NCI-H1092 (cell line): ENCODE measurements at places on chromosomes 13 and 19.
A peak's percentile ranks its signal among the peaks of the same experiment; 100 is the strongest.

- no peak for DNase-seq
These were observed 1.2 kb downstream of the KLF12 start for GRCh38 chr13:74132776-74133656.

GRCh38 chr13:29474991-29475390 is 120.5 kb downstream of the SLC7A1 start:
- no peak for DNase-seq

- DNase-seq: no peak
These were observed 108.0 kb downstream of the DNAJC3 start for GRCh38 chr13:95784900-95785290.

DNA sequence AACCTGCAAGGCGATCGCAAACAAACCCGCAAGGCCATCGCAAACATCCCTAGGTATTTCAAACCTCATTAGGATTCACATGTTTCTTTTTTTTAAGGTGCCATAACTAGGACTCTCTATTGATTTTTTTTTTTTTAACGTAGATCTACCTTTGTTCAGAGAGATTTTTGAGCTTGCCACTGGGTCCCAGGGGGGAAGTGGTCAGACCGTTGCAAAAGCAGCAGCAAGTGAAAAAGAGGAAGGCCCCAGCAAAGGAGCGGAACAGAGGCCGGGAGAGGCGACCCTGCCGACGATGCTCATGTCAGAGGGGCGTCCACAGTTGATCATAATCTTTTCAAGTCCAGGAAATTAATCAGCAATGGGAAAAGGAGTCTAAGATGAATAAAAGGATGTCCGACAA is 32.7 kb upstream of the FLT1 start:
- no peak for DNase-seq

GRCh38 chr19:35715981-35716800 is 1.6 kb upstream of the KMT2B start:
- no peak for DNase-seq

DNA sequence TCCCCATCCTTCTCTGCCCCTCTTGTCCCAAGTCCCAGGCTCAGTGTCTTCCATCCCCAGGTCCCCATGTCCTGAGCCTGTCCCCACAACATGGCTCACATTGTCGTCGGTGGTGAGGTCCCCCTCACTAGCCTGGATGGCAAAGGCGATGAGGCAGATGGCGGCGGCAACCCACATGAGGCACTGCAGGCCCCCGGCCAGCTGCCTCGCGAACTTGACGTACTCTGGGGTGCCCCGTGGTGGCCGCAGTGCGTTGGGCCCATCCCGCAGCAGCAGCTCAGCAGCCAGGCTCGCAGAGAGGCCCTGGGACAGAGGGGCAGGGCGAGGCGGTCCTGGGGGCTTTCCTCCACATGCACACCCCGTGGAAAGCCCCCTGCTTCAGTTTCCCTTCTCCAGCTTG is 1.1 kb downstream of the ATP4A start:
- DNase-seq: no peak

DNA sequence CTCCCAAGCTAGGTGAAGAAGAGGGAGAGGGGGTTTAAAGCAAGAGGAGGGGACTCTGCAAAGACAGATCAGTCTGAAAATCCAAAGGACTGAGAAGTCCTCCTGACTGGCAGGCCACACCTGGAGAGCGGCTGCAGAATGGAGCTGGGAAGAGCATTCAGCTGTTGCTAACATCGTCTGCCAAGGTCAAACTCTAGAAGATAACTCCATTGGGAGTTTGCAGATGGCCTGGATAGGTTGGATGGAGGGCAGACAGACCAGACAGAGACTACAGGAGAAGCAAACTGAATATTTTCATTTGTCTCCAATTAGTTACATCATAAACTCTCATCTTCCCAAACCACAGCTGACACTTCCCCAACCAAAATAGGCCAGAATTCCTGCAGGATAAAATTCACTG is 19.9 kb upstream of the SHISA2 start:
- no peak for DNase-seq

GRCh38 chr19:39426170-39426569 is 9.6 kb downstream of the RPS16 start:
- DNase-seq: no peak

DNA sequence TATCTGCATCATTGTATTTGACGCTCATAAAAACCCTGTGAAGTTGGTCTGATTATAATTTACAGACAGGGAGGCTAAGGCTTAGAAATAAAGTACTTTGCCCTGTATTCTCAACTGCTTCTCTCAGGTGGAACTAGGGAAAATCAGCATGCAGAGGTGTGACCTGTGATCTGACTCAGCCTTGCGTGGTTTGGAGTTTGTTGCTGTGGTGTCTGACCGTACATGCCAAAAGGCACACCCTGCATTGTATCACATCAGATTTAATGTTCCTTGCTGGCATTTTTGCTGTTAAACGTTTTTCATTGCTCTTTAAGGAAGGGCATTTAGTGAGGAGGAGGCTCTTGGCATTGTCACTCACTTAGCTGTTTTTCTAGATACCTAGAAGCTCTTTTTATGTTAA is 58.8 kb upstream of the C1QTNF9B start:
- no peak for DNase-seq

- no peak for DNase-seq
These were observed 131.4 kb downstream of the TNFRSF19 start for GRCh38 chr13:23701636-23702035.

- DNase-seq: no peak
These were observed 5.8 kb downstream of the SIGLEC6 start for GRCh38 chr19:51525651-51526050.

DNA sequence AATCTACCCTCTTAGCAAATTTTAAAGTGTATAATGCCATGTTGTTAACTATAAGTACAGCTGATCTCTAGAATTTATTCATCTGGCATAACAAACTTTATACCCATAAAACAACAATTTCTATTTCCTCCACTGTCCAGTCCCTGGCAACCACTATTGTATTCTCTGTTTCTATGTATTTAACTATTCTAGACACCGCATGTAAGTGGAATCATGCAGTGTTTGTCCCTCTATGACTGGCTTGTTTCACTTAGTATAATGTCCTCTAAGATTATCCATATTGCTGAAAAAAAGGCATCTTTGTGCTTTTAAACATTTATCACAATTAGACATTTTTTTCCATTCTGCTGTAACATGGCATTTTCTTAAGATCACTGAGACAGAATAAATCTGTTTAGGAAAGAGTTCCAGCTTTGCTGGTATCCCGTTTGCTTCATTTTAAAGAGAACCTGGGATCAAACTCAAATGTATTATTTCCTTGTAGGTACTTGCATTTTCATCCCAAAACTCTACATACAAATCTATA is 1191.0 kb downstream of the SLITRK5 start:
- peak; percentile 74 for DNase-seq

GRCh38 chr13:24742977-24743376 is 21.0 kb upstream of the RNF17 start:
- DNase-seq: no peak

GRCh38 chr13:46896341-46897137 is at the start of gene HTR2A:
HTR2A (minus strand) TSS chr13:46897053; CDS start chr13:46895906, 1,147 bp downstream.
- no peak for DNase-seq

DNA sequence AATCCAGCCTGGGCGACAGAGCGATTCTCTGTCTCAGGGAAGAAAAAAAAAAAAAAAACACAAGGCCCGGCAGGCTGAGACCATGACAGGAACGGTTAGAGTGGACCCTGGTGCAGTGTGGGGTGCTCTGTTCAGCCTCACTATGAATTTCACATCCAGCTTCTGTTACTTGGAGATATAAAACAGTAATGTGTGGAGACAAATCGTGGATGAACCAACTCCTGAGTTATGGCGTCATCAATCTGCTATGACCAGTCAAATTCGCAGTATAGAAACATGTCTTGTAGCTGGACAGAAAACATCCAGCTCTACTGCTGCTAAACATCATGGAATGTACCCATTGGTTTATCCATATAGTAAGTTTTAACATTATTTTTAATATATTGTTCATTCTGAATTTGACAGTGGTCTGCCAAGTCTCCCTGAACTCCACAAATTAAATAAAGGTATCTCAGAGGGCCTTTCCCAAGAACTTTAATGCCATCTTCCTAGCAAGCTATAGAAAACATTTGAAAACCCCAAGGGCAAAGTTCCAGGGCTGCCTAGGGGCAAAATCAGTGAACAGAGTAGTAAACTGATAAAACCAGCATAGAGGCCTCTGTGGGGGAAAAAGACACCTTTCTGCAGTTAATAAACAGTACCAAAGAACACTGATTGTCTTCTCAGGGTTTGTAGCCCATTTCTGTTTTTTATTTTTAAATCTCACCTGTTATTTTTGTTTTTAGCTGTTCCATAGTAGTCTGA is 75.8 kb downstream of the LRCH1 start:
- no peak for DNase-seq

- peak; percentile 10 for DNase-seq
These were observed 799.7 kb downstream of the DACH1 start for GRCh38 chr13:71067165-71067815.

DNA sequence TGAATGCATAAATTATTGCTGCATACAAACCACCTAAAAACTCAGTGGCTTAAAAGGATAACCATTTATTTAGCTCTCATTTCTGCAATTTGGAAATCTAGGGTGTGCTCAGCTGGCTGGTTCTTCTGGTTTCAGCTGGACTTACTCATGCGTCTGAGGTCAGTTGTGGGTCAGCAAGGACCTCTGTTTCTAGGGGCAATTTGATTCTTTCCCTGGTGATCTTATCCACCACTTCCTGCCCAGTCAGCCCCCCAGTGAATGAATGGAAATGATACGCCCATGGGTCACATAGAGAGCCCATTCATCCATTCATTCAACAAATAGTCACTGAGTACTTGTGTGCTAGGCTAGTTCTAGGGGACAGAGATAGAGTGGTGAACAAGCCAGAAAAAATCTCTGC is 9.9 kb downstream of the FXYD5 start:
- DNase-seq: no peak

- peak; percentile 69 for DNase-seq
These were observed 385.4 kb upstream of the SLC10A2 start for GRCh38 chr13:103451656-103452055.

DNA sequence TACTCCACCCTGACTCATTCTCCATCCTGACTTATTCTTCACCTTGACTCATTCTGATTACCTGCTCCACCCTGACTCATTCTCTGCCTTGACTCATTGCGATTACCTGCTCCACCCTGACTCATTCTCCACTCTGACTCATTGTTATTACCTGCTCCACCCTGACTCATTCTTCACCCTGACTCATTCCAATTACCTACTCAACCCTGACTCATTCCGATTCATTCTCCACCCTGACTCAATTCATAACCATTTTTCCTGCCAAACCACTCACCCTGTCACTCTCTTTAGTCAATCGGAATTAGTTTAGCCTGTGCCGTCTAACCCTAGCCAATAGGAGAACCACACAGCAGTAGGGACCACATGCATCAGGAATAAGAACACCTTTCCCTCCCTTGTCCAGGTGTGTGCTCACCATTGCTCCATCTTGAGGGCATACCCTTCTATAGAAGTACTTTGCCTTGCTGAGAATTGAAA is 1227.4 kb upstream of the PCDH20 start:
- no peak for DNase-seq
